NCI-H2107 (cell line): ENCODE measurements at places on chromosomes 5 and 9.

DNA sequence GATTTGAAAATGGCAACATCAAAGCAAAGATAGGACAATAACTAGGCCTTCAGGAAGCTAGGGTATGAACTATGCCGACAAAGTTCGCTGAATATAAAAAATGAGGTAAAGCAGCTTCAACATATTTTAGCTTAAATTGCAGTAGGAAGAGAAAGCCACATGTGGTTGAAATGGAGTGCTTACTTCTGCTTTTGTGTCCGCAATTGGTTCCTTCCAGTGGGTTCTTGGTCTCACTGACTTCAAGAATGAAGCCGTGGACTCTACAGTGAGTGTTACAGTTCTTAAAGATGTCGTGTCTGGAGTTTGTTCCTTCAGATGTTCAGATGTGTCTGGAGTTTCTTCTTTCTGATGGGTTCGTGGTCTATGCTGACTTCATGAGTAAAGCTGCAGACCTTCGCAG, 95.2 kb downstream of the APTX start:
- DNase-seq: no peak

DNA sequence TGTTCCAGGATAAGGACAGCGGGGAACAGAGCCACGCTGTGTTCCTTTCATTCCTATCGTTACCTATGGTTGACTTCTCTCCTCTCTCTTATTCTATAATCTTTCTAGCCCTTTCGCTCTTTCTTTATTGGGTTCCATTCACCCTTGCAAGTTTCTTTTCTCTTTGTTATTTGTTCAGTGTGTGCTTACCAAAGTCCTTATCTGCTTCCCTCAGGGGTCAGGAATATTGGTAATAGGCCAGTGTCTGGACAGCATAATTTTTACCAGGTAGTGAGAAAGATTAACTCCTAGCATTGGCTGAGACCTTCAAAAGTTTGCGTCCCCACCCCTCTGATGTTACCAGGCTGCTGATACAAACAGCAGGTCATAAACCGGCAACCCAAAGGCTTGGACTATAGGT, 4.9 kb downstream of the SGCD start:
- DNase-seq: no peak

DNA sequence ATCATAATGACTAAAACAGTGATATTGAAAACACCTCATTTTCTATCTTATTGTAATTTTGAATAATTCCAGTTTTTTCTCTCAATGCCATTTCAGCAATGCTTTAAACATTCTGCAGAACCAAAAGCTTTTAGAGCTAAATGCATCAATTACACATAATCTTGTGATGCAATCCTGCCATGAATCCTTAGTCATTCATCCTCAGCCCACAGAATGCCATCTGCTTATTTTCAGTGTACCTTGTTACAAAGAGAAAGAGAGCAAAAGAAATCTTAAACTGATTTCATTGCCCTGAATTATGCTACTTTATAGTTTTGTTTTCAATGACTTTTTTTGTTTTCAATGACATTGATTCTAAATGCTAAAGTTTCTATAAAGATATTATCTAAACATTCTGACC, 1234.8 kb upstream of the C9orf72 start:
- no peak for DNase-seq

DNA sequence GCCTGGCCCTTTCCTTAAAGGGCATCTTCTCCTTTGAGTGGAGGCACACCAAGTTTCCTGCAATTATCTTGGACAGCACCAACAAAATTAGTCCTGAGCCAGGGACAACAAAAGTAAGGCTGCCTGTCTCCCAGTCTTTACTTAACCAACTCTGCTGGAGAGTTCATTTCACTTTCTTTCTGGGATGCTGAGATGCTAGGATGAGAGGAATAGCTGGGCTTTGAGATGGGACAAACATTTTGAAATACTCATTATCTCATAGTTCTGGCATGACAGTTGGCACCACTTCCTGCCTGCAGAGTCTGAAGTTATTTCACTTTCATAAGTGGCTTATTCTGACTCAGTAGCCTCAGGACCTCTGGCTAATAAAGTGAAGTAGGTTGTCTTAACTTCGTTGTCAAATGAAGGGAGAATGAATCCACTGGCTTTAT, 157.0 kb downstream of the C9orf152 start:
- no peak for DNase-seq

- DNase-seq: no peak
These were observed 118.8 kb downstream of the PRDM6 start for GRCh38 chr5:123207852-123208251.

- no peak for DNase-seq
These were observed 22.6 kb downstream of the CD180 start for GRCh38 chr5:67173959-67174358.

DNA sequence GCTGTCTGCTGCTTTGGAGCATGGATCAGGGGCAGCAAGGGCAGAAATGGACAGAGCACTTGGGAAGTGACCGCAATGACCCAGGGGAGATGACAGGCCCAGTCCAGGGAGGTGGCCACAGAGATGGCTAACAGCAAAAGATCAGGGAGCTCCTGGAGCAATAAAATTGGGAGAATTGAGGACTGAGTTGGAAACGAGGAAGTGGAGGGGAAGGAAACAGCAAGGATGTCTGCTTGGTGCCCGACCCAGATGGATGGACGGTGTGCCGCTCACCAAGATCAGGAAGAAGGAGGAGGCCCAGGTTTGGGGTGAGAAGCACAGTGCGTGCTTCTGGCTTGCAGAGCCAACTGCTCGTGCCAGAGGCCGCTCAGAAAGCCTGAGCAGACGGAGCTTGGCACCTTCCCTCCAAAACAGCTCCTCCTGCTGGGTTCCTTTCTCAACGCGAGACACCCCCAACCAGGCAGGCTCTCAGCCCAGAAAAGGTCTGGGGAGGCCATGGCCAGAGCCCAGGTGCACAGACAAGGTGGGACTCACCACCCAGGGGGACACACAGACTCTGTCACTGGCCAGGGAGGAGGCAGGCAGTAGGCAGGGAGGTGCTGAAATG, 1.7 kb upstream of the SLC34A1 start:
- DNase-seq: no peak

GRCh38 chr9:134707031-134707680, 65.6 kb downstream of the COL5A1 start:
- DNase-seq: peak; percentile 8

DNA sequence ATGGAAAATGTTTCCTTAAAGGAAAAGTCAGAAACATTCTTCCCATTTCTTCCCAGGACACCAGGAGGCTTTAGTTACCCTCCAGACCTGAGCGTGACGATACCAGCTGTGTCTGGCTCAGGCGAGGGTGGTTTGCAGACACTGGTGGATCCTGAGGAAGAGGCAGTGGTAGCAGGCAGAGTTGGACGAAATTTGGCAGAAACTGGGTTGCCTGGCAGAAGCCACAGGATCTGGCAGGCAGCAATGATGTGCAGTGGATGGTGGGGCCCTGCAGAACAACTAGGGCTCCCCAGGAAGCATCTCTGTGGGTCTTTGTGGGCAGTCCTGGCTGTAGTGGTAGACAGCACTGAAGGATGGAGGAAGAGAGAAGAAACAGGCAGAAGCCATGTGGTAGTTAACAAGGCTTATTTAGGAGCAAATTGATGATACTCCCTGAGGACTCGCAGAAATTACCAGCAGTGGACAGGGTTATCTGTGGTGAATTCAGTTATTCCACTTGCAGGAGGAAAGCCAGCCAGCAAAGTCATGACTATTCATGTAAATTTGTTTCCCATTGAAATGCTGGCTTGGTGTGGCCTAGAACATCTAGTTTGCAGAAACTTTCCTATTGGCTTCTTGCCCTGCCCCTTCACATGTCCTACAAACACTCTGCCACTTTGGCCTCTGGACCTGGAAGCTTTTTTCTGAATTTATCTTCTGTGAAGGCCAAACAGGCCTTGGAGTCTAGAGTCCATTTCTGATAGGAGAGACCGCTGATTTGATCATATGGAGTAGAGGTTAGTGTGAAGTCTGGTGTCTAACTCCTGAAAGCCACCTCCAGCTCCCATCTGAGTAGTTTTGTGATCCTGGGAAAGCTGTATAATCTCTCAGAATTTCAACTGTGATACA, 212.0 kb downstream of the DMRT2 start:
- DNase-seq: no peak

DNA sequence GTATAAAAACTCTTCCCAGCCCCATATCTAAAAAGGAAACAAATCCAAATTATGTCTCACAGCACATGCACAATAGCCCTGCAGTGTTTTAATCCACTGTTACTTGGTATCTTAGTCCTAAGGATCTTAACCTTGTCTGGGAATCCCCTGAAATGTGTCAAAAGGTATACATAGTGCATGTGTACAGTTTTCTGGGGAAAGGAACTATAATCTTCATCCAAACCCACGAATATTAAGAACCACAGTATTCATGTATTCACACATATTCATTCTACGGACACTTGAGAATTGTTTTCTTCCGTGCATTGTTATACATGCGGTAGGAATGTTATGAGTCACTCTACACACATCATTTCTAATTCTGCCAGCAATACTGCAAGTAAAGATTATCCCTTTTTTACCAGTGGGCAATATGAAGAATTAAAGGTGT, 47.8 kb upstream of the SNX2 start:
- DNase-seq: no peak

GRCh38 chr9:109342878-109343277, 22.0 kb upstream of the EPB41L4B start:
- no peak for DNase-seq

DNA sequence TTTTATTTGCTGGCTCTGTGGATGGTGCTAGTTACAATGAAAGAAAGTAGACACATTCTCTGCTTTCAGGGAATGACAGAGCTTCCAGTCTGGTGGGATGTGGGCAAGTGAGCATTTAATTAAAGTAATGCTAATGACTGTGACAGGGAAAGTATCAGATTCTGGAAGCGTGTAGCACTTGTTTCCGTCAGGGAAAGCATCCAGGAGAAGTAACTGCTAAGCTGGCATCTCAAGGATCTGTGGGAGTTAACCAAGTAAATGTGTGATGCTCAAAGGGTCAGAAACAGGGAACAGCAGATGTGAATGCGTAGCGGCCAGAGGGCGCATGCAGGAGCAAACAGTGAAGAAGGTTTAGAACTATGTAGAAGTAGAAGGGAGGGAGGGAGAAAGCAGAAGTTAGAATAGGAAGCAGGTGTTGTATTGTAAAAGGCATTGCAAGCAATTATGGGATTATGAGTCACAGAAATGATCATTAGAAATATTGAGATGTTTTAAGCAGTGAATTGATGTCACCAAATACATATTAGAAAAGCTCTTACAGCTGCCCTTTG, 12.2 kb downstream of the KLHL9 start:
- no peak for DNase-seq

GRCh38 chr5:177350776-177351391, 584 bp downstream of the LMAN2 start:
- DNase-seq: no peak

- no peak for DNase-seq
These were observed 2.8 kb downstream of the CMBL start for GRCh38 chr5:10304932-10305331.

DNA sequence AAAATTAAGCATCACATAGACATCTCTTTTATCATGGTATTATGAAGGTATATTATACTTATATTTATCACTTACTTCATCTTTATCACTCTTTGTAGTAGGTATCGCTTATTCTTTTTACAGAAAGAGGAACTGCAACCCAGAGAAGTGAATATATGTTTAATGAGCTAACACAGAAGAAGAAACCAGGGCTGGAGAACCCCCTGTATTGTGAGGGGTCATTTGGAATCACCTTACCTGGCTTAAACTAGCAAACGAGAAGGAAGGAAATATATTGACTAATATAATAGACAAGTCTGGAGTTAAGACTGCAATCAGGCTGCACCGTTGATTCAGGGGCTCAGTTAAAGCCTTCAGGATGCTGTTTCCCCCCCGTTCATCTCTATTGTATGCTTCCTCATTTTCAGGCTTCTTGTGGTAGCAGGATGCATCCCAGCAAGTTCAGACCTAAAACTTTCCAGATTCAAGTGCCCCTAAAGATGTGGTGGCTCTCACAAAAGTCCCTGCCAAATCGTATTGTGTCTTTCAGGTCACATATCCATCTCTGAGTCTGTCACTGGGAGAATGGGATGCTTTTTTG, 146.4 kb downstream of the GCNT1 start:
- DNase-seq: no peak

DNA sequence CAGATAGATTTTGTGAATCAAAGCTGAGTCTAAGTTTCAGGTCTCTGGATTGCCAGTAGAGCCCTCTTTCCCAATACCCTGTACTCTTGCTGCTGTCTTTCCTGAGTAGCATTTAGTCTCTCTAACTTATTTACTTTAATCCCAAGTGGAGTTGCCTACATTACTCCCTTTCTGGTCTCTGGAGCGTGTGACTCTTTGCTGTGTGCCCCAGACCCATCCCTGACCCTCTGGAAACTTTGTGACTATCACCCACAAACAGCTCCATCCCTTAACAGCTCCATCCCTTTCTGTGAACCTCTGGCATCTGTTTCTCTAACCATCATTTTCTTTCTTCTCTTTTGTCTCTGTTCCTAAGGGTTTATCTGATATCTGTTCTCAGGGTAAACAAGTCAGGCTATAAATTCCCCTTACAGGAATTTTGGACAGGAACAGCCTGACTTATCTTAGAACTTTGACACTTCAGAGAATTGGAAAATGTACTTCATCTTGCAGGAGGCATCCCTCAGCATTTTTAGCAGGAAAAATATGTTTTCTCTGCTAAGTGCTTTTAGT, 1167.1 kb upstream of the SEMA6A start:
- no peak for DNase-seq

- DNase-seq: no peak
These were observed 340.2 kb downstream of the SLCO4C1 start for GRCh38 chr5:101955891-101956290.

DNA sequence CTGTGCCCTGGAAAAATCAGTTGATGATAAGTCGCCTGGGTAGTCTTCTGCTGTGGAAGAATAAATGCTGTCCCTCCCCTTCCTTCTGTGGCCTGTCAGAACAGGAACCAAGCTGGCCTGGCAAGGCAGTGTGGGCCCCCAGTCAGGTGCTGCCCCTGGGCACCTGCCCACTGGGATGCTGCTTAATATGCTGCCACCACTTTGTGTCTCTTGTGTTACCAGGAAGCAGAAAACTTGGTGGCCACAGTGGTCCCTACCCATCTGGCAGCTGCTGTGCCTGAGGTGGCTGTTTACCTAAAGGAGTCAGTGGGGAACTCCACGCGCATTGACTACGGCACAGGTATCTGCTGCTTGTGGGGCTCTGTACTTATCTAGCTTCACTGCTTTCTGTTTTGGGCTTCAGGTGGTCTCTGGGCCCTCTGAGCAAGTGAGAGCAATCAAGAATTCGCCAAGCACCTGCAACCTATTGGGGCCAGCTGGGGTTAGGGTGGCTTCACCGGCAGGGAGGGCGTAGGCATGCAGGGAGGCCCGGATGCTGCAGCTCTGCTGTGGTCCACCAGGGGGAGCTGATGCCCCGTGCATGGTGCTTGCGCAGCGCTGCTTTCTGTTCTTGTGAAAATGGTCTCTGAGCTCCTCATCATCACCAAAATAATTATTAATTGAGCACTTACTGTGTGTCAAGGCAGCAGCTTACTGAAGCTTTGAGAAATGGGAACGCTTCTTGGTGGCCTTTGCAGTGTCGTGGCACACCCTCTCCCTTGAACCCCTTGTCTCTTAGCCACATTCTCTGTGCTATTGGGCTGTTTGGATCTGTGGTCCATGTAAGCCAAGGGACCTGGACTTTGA, 20.3 kb downstream of the PTPA start:
- peak; percentile 40 for DNase-seq

DNA sequence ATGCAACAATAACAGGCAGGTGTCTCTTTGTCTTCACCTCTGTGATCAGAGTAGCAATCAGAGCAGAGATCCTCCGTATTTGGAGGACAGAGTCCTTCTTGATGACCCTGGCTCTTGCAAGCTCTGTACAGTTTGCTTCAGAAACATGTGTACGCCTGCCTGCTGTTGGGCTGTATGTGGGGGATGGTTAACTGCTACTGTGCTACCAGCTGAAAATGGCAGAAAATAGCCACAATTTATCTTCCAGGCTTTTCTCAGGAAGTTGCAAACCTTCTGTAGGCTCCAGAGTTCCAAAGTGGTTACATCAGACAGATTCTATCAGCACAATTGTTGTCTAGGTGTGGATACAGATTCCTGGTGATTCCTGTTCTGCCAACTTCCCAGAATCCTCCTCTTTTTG, 35.5 kb downstream of the DDX46 start:
- DNase-seq: no peak
